Activated CD4-positive, alpha-beta memory T cell treated with anti-CD3 and anti-CD28 coated beads for 36 hours (primary cell): ENCODE measurements at places on chromosomes 2 and 18. TPM values are rescaled to one million over a fixed set of nuclear protein-coding genes. Genes with fewer than 3 reads are reported as not detected.

GRCh38 chr2:199940373-199940772, 14.9 kb downstream of the TYW5 start:
- DNase-seq = no peak

GRCh38 chr2:21254170-21254965, 130.6 kb downstream of the TDRD15 start:
- no peak for DNase-seq

DNA sequence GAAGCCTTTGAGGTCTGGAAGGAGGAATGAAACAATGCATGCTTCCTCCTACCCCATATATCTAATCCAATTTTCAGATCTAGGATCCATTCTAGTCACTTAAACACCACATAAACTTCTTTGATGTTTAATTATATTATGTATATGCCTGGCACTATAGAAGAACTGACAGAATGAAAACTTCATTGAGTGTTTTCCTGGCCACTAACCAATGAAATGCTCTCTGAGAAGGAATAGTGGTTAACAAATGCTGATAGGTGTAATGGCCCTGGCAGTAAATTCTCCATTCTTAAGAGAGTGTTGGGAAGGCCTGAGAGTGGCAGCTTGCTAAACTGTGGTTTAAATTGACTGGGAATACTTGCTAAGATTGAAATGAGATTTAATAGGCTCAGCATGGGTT, 710.0 kb downstream of the LRRTM4 start:
- DNase-seq = no peak

RESP18 gene
- not detected for total RNA-seq

- no peak for DNase-seq
Measured at GRCh38 chr2:118118479-118118878, 30.2 kb downstream of the INSIG2 start.

- peak; percentile 87 for DNase-seq
Measured at GRCh38 chr2:230326453-230327417, at the start of gene SP140L. TSS of gene SP140L (plus strand) at chr2:230327193. CDS start at chr2:230327270, 77 bp downstream.

DNA sequence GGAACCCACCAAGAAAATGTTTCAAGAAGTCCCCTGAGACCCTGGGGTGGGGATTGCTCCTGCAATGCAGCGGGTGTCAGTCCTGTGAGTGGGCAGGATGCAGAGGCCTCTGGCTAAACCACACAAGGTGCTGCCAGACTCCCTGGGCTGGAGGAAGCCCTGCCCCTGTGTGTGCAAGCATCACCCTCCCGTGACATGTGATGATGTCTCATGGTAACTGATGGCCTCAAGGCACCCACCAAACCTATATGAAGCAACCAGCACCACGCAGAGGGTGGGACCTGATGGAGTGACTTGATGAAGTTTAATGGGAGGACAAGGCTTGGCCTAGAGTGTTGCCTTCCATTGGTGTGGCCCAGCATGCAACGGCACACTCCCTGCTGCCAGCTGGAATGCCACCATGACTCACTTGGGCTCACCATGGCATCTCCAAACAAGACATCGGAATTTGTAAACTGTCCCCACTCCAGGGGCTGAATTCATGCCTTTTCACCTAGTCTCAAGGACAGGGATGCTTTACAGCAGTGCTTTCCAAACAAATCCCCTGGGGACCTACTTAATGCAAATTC, 8.7 kb upstream of the SLC14A1 start:
- no peak for DNase-seq

SLC1A4 gene
- total RNA-seq = 15.9 TPM

DNA sequence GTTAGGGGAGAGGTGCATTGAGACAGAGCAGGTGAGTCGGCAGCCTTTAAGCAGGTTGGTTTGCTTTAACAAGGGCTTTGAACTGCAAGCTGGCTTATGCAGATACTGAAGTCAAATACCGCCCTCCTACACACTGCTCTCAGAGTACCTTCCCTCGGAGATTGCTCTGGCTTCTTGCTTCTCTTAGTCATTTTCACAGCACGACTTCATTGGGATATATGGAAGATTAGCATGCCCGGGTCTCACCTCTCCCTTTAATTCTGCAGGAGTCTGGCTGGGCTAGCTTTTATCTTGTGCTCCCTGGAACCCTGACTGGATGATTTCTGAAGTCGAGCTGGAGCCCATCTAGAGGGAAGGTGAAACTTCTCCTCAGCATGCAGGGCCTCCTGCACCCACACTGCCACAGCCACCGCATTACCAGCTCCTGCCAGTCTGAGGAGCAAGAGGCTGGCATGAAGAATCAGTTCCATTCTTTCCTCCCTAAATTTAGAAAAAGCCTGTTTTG, 395.5 kb upstream of the HNRNPA3 start:
- DNase-seq = peak; percentile 31

PIEZO2 gene
- not detected for total RNA-seq

DNA sequence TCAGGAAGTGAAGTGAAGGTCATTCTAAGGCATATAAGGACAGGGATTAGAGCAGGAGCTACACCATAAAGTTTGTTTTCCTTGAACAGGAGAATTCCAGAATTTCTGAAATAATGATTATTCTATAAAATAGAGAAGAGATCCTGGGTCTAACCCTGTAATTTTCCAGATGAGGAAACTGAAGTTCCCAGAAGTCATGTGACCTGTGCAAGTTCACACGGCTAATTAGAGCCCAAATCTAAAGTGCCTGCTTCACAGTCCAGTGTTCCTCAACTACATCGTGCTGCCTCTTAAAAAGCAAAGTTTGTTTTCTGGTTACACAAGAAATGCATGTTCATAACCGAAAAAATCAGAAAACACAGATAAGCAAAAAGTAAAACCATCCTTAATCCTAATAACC, 34.9 kb downstream of the PLB1 start:
- DNase-seq = no peak

- DNase-seq = peak; percentile 49
Measured at GRCh38 chr2:9423922-9424272, 443 bp downstream of the CPSF3 start.

- no peak for DNase-seq
Measured at GRCh38 chr2:176729706-176730569, 460.7 kb downstream of the MTX2 start.

- DNase-seq = no peak
Measured at GRCh38 chr18:74540652-74541421, 6.5 kb downstream of the CNDP1 start.

- no peak for DNase-seq
Measured at GRCh38 chr2:110794390-110794789, 62.0 kb downstream of the ACOXL start.

HS1BP3 gene
- total RNA-seq = 10.4 TPM

GPAT2 gene
- 16.4 TPM for total RNA-seq

C2orf92 gene
- total RNA-seq = 4.5 TPM

MYCN gene
- 0.17 TPM for total RNA-seq

DNA sequence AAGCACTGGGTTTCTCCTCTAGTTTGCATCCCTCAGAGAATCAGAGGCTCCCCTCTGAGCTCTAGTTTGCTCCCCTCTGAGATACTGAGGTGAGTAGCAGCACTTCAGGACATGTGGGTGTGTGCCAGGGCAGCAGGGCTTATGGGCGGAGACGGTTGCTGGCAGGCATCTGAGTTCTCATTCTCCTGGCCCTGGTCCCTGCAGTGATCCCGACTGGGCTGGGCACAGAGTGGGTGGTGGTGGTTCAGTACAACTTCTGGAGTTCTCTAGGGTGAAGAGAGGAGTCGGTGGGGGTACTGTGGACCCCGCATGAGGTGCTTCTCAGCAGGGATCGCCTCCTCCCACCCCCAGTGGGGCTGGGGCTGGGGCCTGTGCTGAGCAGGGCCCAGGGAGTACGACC, 47.9 kb downstream of the BOLA3 start:
- no peak for DNase-seq

DNA sequence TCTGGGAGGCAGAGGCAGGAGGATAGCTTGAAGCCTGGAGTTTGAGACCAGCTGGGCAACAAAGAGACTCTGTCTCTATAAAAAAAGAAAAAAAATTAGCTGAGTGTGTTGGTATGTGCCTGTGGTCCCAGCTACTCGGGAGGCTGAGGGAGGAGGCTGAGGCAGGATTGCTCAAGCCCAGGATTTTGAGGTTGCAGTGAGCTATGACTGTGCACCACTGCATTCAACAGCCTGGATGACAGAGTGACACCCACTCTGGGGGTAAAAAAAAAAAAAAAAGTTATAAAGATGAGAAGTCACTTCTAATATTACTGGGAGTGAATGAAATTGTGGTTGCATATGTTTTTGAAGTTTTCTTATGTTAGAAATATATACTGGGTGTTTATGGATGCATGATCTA, 71.6 kb downstream of the C2orf74 start:
- DNase-seq = peak; percentile 59

DNA sequence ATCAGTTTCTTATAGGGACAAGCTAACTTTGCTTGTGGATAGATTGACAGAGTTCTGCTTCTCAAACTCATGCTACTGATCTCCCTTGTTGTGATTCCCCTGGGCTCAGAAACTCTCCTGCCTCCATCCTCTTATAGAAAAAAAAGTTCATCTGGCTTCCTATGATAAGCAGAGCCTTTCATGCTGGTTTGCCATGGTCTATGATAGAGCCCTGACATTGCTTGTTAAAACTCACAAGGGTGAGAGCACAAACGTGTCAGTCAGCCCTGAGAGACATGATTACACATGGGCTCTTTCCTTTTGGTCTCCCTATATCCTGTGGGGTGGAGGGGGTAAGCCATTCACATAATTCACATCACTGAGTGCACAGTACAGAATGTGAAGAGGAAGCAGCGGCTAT, 121.8 kb downstream of the TDRD15 start:
- no peak for DNase-seq

GRCh38 chr2:40374543-40375240, 77.2 kb downstream of the SLC8A1 start:
- DNase-seq = no peak

DNA sequence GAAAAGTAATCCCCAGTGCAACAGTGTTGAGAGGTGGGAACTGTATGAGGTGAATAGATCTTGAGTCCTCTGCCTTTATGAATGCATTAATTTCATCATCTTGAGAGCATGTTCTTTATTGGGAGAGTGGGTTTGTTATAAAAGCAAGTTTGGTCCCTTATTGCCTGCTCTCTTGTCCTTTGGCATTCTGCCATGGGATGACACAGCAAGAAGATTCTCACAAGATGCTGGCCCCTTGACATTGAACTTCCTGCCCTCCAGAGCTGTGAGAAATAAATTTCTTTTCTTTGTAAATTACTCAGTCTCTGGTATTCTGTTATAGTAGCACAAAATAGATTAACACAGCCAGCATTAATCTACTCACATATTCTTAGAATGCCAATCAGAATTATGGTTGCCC, 108.6 kb downstream of the EHBP1 start:
- no peak for DNase-seq

KIAA2012 gene
- total RNA-seq = not detected

FLACC1 gene
- total RNA-seq = 0.67 TPM

GRCh38 chr2:46329803-46330775, 32.9 kb downstream of the EPAS1 start:
- no peak for DNase-seq

DNA sequence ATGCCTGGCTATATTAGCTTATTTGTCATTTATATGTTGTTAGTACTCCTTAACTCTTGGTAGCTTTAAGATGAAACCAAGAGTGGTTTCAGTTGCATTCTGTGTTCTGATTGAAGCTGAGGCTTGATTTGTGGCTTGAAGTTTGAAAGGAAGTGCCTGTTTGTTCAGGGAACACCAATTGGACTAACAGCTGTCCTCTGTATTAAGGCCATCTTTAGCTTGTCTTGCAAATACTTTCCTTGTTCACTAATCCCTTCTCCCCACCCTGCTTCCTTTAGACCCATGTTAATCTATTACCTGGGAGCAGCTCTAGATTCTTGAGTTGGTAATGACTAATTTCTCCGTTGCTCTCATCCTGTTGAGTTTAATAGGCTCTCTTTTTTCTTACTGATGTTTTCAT, 13.4 kb downstream of the ITGA6 start:
- no peak for DNase-seq

DNA sequence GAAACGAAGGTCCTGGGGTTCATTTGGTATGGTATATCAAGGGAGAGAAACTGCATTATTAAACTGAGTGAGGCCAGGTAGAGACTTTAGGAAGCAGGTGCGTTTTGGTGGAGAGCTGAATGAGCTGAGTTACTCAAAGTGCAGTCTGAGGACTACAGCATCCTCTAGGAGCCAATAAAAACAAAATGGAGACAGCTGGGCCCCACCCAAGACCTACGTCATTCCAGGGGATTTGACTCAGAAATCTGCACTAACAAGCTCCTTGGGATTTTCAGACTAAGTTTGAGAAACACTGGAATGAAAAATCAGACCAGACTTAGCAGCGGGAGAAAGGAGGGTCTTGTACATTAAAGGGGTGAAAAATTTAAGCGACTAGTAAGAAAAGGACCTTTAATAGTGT, 131.5 kb downstream of the UXS1 start:
- no peak for DNase-seq
